MV-4-11 (cell line): ENCODE measurements at places on chromosomes 2 and 18.
A peak's percentile ranks its signal among the peaks of the same experiment; 100 is the strongest.

DNA sequence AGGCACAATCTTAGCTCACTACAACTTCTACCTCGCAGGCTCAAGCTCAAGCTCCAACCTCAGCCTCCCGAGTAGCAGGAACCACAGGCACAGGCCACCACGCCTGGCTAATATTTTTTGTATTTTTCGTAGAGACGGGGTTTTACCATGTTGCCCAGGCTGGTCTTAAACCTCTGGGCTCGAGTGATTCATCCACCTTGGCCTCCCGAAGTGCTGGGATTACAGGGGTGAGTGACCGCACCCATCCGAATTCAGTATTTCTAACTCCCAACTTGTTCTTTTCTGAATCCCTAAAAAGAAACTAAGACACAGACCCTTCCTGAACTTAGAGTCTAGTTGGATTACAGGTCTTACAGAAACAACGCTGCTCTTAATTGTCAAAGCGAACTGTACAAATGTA lies 32.3 kb upstream of the ACSL3 start:
- no peak for DNase-seq

DNA sequence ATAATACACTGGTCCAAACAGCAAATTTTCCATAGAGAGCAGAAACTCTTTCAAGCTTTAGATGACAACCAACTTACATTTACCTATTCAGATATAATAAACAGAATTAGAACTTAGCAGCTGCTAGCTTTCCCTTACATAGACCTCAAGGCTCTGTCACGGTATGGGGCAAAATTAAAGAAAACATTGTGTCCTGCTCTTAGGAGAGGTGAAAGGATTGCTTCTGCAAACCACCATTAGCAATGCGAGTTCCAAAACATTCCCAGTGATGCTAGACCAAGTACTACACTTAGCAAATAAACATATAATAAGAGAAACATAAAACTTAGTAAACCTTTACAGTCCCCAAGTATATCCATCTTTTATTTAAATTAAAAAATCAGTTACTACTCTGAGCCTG lies 183.3 kb downstream of the CAMKMT start:
- no peak for DNase-seq

- no peak for DNase-seq
Observed at GRCh38 chr2:37916512-37917082, 8.5 kb upstream of the RMDN2 start.

DNA sequence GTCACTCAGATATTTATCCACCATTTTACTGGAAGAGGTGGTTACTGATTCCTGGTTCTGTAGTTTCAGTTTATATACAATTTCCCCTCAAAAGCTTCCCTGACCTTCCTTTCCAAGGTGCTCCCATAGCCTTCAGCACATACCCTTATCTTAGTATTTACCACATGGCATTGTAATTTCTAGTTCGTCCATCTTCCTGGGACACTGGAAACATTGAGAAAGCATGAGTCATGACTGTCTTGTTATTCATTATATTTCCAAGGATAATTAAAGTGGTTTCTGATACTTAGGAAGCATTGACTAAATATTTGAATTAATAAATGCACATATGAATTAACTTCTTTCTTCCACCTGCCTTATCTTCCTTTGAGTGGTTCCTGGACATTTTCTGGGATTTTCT lies 203.8 kb downstream of the ETAA1 start:
- DNase-seq, result no peak

- no peak for DNase-seq
Observed at GRCh38 chr2:101160454-101160853, 9.3 kb upstream of the TBC1D8 start.

GRCh38 chr18:6476880-6477279 lies 62.2 kb upstream of the L3MBTL4 start:
- DNase-seq, result no peak

GRCh38 chr2:115634578-115634977 lies 1192.1 kb downstream of the DPP10 start:
- no peak for DNase-seq

- DNase-seq, result no peak
Observed at GRCh38 chr2:120703330-120703994, 32.2 kb upstream of the GLI2 start.

DNA sequence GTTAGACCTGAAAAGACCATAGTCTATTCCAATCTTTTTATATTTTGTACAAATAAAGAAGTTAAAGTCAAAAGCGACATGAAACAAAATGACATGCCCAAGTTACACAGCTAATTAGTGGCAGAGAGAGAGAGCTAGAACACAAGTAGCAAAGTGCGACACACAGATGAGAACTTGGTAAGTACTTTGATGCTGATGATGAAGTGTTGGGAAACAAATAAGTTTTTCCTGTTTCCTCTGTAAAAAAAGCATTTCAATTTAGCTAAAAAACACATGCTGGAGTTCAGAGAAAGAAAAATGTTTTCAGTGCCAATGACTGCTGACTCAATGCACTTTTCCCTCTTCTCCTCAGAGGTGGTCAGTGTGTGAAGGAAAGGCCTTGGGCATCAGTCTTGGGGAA lies 226.9 kb downstream of the PAX3 start:
- no peak for DNase-seq

- no peak for DNase-seq
Observed at GRCh38 chr2:12970861-12971260, 254.1 kb downstream of the TRIB2 start.

- DNase-seq, result no peak
Observed at GRCh38 chr2:26913999-26914658, 56.3 kb upstream of the MAPRE3 start.

- DNase-seq, result no peak
Observed at GRCh38 chr18:11046140-11046539, 103.2 kb downstream of the PIEZO2 start.

DNA sequence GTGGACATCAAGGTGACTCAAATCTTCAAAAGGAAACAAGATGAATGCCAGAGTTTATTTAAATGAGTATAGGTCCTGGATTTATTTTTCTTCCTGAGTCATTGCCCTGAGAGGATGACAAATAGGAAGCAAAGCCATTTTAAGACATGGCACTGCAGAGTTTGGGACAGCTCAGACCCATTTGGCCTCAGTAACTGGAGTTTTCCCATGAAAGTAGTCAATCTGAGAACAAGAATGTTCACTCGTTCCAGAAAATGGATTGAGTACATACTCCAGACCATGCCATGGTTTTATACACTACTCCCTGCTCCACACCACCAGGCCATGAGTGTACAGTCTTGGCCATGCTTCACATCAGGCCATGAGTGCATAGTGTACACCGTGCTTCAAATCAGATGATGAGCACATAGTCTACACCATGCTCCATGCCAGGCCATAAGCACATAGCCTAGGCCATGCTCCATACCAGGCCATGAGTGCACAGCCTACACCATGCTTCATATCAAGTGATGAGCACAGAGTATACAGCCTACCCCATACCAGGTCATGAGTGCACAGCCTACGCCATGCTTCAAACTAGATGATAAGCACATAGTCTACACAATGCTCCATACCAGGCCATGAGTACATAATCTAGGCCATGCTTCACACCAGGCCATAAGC lies 202.4 kb downstream of the FBXO15 start:
- no peak for DNase-seq

DNA sequence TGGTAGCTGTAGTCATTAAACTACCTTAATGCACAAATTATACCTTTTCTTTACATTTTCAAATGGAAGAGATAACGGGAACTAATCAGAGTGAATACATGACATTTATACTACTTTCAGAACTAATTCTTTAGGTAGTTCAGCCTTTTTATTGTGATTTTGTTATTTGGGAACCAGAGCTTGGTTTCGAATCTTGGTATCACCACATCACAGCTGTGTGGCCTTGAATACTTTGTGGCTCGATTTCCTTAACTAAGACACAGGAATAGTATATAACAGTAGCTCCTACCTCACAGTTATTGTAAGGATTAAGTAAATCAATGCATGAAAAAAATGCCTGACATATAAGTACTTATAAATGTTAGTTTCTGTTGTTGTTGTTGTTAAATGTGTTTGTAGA lies 240.0 kb downstream of the WDR7 start:
- no peak for DNase-seq

- no peak for DNase-seq
Observed at GRCh38 chr2:102296449-102296848, 14.9 kb upstream of the IL1RL1 start.

DNA sequence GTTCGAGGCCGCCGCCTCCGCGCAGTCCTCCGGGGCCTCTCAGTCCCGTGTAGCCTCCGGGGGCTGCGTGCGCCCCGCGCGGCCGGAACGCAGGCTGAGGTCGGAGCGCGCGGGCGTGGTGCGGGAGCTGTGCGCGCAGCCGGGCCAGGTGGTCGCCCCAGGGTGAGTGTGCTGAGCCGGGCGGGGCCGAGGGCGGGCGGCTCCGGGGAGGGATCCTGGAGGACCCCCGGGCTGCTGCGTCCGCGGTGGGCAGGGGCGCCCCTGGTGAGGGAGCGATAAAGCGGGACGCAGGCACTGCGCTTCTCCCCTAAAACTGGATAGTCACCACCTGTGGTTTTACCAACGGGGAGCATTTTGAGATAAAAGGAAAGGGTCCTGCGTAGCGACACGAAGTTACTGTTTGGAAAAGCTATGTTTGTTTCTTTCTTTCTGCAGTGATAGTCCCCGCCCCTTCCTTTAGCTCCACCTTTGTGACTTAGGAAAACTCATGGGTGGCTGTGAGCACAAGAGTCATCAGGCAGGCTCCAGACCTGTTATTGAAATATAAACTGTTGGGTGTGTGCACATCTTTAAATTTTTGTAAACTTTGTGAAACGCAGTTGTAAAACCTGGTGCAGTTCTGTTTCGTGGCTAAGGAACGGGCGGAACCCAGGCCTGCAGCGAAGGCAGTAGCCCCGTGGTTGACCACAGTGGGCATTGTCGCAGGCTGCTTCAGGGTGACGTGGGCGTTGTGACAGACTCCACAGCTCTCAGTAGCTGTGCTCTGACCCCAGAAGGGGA lies 687 bp downstream of the CTDP1 start:
- peak; percentile 45 for DNase-seq

GRCh38 chr2:39787950-39788349 lies 8.9 kb upstream of the THUMPD2 start:
- no peak for DNase-seq

GRCh38 chr2:15768142-15768541 lies 172.2 kb upstream of the MYCN start:
- no peak for DNase-seq

DNA sequence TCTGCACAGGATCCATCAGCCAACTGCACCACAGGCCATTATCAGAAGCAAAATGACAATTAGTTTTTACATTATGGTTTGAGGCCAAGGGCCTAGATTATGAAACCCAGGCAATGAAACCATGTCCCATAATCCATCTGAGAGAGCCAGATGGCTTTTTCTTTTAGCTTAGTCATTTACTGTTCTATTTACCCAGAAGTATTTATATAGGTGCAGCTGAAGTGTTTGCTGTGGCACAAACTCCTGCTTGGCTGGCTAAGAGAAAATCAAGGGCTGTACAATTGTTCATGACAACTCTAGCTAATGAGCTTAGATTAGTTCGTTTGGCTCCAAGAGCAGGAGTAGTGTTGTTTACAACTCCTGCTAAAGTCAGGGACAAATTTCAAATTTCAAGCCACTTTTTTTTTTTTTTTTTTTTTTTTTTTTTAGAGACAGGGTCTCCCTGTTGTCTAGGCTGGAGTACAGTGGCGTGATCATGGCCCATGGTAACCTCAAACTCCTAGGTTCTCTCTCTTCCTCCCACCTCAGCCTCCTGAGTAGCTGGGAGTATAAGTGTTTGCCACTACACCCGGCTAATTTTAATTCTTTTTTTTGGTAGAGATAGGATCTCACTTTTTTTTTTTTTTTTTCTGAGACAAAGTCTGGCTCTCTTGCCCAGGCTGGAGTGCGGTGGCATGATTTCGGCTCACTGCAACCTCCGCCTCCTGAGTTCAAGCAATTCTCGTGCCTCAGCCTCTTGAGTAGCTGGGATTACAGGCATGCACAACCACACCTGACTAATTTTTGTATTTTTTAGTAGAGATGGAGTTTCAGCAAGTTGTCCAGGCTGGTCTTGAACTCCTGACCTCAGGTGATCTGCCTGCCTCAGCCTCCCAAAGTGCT lies 18.4 kb upstream of the REV1 start:
- DNase-seq, result peak; percentile 36

DNA sequence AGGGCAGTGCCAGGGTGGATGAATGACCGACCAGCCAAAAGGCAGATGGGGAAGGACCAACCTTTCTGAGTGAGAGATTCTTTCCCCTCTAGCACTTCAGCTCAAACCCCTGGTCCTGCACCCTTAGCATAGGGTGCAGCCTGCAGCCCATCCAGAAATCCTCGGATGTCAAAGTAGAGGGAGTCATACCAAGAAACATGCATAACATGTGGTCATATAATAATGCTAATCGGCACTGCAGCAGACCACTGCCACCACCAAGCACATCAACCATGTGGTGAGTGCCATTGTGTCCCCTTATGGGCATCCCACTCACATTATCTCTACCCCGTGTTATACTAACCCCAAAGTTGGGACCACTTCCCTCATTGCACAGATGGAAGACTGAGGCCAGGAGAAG lies 17.7 kb downstream of the ATOH8 start:
- no peak for DNase-seq

GRCh38 chr2:175030380-175031271 lies 25.4 kb upstream of the CHN1 start:
- DNase-seq, result peak; percentile 69

DNA sequence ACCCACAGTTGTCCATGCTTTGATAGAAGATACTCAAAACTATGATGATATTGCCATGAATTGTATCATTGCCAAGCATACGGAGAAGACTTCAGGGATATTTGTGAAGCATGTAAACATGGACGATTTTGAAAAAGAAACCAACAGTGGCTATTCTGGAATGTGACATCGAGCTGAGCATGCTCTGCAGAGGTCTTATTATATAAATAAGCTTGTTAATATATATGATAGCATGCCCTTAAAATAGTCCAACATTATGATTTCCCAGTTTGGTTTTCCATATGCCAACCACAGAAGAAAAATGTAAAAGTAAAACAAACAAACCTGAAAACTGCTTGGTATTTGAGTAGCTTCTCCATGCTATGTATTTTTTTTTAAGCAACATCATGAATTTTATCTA lies 159.1 kb downstream of the LNPK start:
- no peak for DNase-seq

GRCh38 chr18:74840492-74841167 lies 243.0 kb downstream of the ZNF407 start:
- no peak for DNase-seq

- DNase-seq, result no peak
Observed at GRCh38 chr2:215594766-215595165, 158.9 kb upstream of the FN1 start.

DNA sequence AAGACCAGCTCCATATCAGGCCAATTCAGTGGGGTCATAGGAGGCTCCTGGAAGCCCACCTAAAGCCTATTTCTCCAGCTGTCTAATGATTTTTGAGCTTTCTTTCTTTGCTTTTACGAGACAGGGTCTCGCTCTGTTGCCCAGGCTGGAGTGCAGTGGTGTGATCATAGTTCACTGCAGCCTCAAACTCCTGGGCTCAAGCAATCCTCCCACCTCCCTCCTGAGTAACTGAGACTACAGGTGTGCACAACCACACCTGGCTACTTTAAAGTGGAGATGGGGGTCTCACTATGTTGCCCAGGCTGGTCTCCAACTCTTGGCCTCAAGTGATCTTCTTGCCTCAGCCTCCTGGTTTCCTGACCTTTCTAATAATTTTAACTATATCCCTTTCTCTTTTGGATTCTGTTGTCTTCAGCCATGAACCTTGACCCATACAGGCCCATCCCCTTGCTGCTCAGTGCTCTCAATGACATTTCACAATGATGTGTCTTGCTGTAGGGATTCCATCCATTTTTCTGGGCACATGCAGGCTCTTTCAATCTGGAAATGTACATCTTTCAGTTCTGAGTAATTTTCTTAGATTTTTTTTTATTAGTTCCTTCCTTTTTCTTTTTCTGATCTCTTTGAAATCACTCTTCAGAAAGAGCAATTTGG lies 29.7 kb downstream of the GNLY start:
- DNase-seq, result no peak
